GM23248 (cell line): ENCODE measurements at places on chromosomes 1 and 21. TPM values are rescaled to one million over a fixed set of nuclear protein-coding genes. Genes with fewer than 3 reads are reported as not detected.

GRCh38 chr1:18907021-18907916, 4.9 kb upstream of the ALDH4A1 start:
- H3K4me3 ChIP-seq = no peak overlapping the region
- H3K36me3 ChIP-seq = peaks cover 6% of the 10 kb centered on the region; the same call in 1 of the 2 replicates
- no peaks in the 10 kb centered on the region for H3K27me3 ChIP-seq
- peaks cover 6% of the 10 kb centered on the region for H3K4me1 ChIP-seq
- H3K27ac ChIP-seq = no peak overlapping the region

DNA sequence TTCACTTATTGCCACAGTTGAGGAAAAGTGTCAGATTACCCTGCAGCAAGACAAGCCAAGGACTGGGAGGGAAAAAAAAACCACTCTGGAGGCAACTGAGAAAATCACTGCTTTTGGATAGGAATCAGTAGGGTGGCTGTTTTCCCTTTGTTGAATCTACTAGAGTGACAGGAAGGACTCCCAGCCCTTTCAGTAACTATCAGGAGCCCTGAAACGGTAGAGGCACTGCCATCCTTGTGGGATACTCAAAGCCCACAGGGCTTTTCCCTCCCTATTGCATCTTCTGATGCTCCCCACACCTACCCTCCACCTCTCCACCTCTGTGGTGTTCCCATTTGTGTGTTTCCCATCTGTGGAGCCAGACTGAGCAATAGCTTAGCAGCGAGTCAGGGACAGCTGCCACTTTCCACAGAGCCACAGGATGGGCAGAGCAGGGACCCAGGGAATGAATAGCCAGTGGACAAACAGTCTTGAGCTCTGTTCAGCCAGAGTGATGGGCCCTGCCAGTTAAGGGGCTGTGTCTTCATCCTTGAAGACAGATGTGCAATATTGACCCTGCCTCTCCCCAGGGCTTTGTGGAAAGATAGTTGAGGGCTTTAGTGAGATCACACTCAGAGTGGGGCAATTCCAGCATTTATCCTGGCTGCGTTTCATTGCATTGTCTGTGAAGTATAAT, 13.9 kb downstream of the UBIAD1 start:
- peak; percentile 14 for DNase-seq
- H3K27ac ChIP-seq = no peak overlapping the region
- no peak overlapping the region for H3K4me3 ChIP-seq
- no peaks in the 10 kb centered on the region for H3K36me3 ChIP-seq
- no peaks in the 10 kb centered on the region for H3K27me3 ChIP-seq

DNA sequence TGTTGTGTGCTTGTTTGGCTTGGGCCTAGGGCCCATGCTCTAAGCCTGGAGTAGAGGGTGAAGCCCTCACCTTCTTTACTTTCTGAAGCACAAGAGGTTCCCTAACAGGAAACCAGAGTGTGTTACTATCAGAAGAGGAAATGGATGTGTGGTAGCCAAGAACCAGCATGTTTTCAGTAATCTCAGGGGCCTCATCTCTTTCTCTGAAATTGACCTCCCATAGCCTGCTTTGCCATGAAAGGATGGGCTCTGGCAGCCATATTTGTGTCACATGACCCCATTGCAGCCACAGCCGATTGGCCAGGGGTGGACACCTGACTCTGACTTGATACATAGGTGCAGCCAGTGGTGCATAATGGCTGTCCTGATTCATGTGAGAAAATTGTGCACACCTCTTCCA, 18.6 kb downstream of the A3GALT2 start:
- no peaks in the 10 kb centered on the region for H3K27me3 ChIP-seq
- DNase-seq = no peak
- peaks cover 12% of the 10 kb centered on the region for H3K4me1 ChIP-seq
- no peaks in the 10 kb centered on the region for H3K36me3 ChIP-seq
- H3K4me3 ChIP-seq = no peak overlapping the region

DNA sequence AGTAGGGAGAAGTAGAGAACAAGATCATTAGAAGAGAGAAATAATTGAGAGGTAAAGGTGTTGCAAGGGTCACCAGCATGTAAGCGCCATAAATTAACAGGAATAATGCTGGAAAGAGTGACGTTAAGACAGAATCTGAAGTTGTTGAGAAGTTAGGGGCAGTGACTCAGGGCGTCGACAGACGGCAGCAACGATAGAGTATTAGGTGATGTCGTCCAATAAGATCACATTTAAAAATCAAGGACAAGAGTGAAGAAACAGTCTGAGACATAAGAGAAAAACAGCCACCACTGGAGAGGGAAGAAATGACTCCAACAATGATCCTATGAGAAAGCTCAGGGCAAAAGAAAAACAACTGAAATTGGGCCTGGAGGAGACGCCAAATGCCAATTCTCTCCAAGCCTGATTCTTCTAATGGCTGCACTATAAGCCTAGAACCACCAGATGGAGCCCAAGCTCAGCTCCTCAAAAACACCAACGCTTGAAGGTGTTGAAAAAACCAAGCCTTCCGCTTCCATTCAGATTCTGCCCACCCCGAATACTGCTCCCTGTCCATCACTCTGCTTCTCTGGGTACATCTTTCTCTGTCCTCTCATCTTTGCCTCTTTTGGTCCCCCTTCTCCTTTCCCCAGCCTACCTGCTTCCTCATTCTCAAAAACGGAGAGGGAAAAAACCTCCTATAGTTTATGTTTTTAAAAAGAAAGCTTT, 70.0 kb downstream of the LUZP1 start:
- H3K4me3 ChIP-seq = no peak overlapping the region
- peak; percentile 86 for DNase-seq
- peaks cover 55% of the 10 kb centered on the region for H3K4me1 ChIP-seq
- 0 out of 2 replicates have a peak, but pooled peaks cover 4% of the 10 kb centered on the region for H3K36me3 ChIP-seq
- peak overlapping the region; percentile 87 for H3K27ac ChIP-seq

DNA sequence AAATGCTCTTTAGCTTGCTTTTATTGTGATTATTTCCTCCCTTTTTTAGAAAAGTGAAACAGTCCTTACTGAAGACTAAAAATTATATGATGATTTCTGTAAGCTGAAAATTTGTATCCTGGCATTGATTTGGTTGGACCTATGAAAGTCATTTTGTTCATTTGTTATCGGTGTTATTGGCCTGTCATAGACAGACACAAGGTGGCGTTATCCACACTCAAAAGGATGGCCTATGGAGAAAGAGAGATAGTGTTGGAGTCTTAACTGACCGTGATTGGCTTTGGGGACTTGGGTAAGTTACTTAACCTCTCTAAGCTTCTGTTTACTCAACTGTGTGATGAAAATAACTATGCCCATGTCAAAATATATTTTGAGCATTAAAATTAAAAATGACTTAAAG, 203.6 kb upstream of the CHODL start:
- no peaks in the 10 kb centered on the region for H3K27me3 ChIP-seq
- no peaks in the 10 kb centered on the region for H3K4me1 ChIP-seq
- no peak overlapping the region for H3K4me3 ChIP-seq
- H3K36me3 ChIP-seq = no peaks in the 10 kb centered on the region
- no peak overlapping the region for H3K27ac ChIP-seq

GRCh38 chr1:43566382-43567044, 35.8 kb downstream of the PTPRF start:
- H3K27ac ChIP-seq = no peak overlapping the region
- no peak for DNase-seq
- H3K4me1 ChIP-seq = no peaks in the 10 kb centered on the region
- no peaks in the 10 kb centered on the region for H3K36me3 ChIP-seq
- H3K27me3 ChIP-seq = no peaks in the 10 kb centered on the region

GRCh38 chr1:89555550-89555949, 30.9 kb downstream of the LRRC8B start:
- H3K4me1 ChIP-seq = peaks cover 3% of the 10 kb centered on the region; the same call in 1 of the 2 replicates
- no peak overlapping the region for H3K27ac ChIP-seq
- no peaks in the 10 kb centered on the region for H3K36me3 ChIP-seq

- H3K36me3 ChIP-seq = no peaks in the 10 kb centered on the region
- no peak overlapping the region for H3K27ac ChIP-seq
- no peak overlapping the region for H3K4me3 ChIP-seq
- H3K4me1 ChIP-seq = peaks cover 18% of the 10 kb centered on the region
Observed at GRCh38 chr21:45962531-45963231, 18.9 kb upstream of the COL6A1 start.

GRCh38 chr1:231890791-231891190, 264.2 kb downstream of the DISC1 start:
- no peaks in the 10 kb centered on the region for H3K4me1 ChIP-seq
- no peak for DNase-seq
- H3K4me3 ChIP-seq = no peak overlapping the region
- H3K27ac ChIP-seq = no peak overlapping the region
- H3K27me3 ChIP-seq = no peaks in the 10 kb centered on the region
- no peaks in the 10 kb centered on the region for H3K36me3 ChIP-seq

DNA sequence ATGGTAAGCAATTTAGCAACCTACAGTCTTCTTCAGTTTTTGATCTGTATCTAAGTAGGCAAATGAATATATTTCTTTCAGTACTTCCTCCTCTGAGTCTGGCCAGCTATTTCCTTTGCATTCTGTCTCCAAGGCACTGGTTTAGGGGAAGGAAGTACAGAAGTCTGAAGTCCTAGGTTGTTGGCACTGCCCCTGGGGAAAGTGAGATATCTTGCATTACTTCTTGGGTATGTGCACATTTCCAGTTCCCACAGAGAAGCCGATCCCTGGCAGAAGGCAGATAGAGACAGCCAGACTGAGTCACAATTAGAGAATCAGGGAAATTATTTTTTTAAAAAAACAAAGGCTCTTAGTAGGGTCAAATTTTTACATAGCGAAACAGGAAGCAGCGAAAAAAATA, 98.8 kb downstream of the RASAL2 start:
- H3K4me1 ChIP-seq = peaks cover 9% of the 10 kb centered on the region
- no peaks in the 10 kb centered on the region for H3K27me3 ChIP-seq
- H3K4me3 ChIP-seq = no peak overlapping the region; the same call in 1 of the 2 replicates
- no peaks in the 10 kb centered on the region for H3K36me3 ChIP-seq
- H3K27ac ChIP-seq = peak overlapping the region; percentile 43

DNA sequence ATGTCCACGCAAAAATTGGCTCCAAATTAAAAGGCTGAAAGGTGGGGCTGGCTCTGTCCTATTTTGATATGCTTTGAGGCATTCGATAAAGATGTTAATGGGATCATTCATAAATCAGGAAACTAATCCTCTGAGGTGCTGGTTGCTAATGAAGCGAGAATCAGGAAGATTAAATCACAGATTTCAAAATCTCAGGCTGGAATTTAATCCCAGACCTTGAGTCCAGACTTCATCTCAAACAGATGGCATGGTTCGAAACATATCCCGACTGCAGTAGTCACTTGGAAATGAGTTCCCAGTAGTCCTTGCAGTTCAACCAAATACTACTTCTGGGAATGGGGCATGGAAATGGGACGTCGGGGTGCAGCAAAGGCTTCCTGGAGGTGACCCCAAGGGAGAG, 4.5 kb upstream of the KLF17 start:
- H3K36me3 ChIP-seq = no peaks in the 10 kb centered on the region
- H3K27ac ChIP-seq = no peak overlapping the region
- DNase-seq = no peak
- H3K4me1 ChIP-seq = no peaks in the 10 kb centered on the region

- no peak for DNase-seq
- H3K4me1 ChIP-seq = no peaks in the 10 kb centered on the region
- H3K27ac ChIP-seq = no peak overlapping the region
- no peak overlapping the region for H3K4me3 ChIP-seq
- no peaks in the 10 kb centered on the region for H3K27me3 ChIP-seq
Observed at GRCh38 chr1:43439781-43440180, 13.9 kb downstream of the HYI start.

- H3K4me3 ChIP-seq = peak overlapping the region; percentile 30
- no peaks in the 10 kb centered on the region for H3K27me3 ChIP-seq
- peak; percentile 58 for DNase-seq
- H3K4me1 ChIP-seq = peaks cover 80% of the 10 kb centered on the region
- peak overlapping the region; percentile 63 for H3K27ac ChIP-seq
- H3K36me3 ChIP-seq = no peaks in the 10 kb centered on the region
Observed at GRCh38 chr1:181099152-181100014, 10.9 kb downstream of the IER5 start.

DNA sequence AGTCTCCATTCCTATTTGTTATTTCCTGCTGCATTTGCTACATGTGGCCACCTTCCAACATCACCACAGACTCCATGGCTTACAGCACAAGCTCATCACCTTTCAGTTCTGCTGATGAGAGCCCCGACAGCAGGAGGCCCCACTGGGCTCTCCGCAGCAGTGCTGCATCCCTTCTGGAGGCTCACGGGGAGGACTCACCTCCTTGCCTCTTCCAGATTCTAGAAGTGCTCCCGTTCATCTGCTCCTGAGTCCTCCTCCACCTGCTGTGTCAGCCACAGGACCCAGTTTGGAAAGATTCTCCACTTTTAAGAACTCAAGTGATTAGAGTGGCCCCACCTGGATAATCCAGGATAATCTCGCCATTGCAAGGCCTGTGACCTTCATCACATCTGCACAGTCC, 167.6 kb downstream of the PCBP3 start:
- no peaks in the 10 kb centered on the region for H3K4me1 ChIP-seq
- no peak overlapping the region for H3K4me3 ChIP-seq
- H3K36me3 ChIP-seq = no peaks in the 10 kb centered on the region
- no peak overlapping the region for H3K27ac ChIP-seq
- no peaks in the 10 kb centered on the region for H3K27me3 ChIP-seq
- DNase-seq = no peak

DNA sequence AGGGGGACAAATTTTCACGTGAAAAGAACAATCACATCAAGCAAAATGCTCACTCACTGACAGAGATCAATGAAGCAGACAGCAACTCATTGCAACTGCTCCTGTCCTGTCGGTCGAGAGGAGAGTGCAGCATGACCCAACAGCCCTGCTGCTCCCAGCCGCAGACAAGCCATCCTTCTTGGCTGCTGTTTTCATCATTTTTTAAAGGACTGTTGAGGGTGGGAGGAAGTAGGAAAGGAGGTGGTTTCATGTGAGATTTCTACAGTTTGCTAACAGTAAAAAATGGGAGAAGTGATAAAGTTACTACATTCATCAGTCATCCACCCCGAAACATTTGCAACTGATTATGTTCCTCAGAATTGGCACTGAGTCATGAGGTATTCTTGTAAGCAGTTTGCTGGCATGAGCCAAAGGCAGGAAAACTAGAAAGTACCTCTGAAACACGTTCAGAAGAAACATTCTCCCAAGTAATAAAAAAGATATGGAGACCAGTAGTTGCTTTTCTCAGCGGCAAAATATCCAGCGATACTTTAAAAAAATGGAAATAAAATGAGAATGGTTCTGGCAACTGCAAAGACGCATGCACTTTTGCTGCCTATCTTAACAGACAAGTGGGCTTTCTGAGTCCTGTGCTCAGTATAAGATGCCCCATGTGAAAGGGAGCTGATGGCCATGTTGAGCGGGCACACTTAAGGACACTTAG, 72.0 kb upstream of the CLDN14 start:
- H3K27me3 ChIP-seq = peaks cover 3% of the 10 kb centered on the region; the same call in 1 of the 2 replicates
- no peaks in the 10 kb centered on the region for H3K36me3 ChIP-seq
- DNase-seq = peak; percentile 95
- peaks cover 20% of the 10 kb centered on the region for H3K4me1 ChIP-seq
- H3K4me3 ChIP-seq = peak overlapping the region; percentile 36

- DNase-seq = peak; percentile 29
- no peak overlapping the region for H3K27ac ChIP-seq
- H3K4me1 ChIP-seq = no peaks in the 10 kb centered on the region
- H3K36me3 ChIP-seq = no peaks in the 10 kb centered on the region
- no peak overlapping the region for H3K4me3 ChIP-seq
Observed at GRCh38 chr1:167057241-167057688, 32.9 kb downstream of the GPA33 start.

- H3K4me3 ChIP-seq = no peak overlapping the region
- H3K27ac ChIP-seq = no peak overlapping the region
Observed at GRCh38 chr1:238450976-238451375, 560.3 kb upstream of the ZP4 start.

Gene KCNN3
- total RNA-seq = not detected in 2 replicates

Gene ARHGAP30
- total RNA-seq = not detected in 2 replicates

Gene NDUFS2
- total RNA-seq = 104 and 125 TPM in 2 replicates

Gene PRKCZ
- total RNA-seq = 0.63 and 1.4 TPM in 2 replicates

Gene SAMD13
- 0.51 and 0.65 TPM in 2 replicates for total RNA-seq
